GOT3 (cell line): ENCODE measurements at places on chromosomes 11 and 22.

DNA sequence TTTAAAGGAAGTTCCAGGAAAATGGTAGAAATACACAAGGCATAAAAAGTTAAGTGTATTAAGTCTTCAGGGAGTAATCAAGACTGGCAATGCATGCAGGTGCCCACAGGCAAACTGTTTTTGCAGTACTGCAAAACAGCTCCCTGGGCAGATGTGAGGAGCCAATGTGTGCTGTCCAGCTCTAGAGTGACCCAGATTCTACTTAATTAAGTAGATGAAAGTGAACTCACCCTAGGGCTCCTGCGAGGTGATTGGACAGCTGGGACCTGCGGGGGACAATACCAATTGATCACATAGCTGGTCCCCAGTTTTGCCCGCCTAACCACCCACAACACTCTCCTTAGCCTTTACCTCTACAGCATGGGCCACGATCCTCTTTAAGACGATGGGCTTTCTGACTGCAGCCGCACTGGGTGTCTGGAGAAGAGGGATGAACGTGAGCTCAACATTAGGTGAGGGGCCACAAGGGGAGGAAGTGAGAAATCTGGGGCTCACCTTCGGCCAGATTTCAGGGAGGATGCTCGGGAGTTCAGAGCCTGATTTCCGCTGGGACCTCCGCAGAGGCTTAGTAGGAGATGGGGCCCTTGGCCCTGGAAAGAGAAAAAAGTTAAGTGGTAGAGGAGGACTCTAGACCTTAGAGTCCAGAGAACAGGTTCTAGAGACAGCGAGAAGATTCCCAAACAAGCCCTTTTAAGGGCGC is 556 bp downstream of the CDCA5 start:
- no peak for DNase-seq

- no peak for DNase-seq
Measured at GRCh38 chr11:60338053-60338452, 11.0 kb downstream of the MS4A6E start.

DNA sequence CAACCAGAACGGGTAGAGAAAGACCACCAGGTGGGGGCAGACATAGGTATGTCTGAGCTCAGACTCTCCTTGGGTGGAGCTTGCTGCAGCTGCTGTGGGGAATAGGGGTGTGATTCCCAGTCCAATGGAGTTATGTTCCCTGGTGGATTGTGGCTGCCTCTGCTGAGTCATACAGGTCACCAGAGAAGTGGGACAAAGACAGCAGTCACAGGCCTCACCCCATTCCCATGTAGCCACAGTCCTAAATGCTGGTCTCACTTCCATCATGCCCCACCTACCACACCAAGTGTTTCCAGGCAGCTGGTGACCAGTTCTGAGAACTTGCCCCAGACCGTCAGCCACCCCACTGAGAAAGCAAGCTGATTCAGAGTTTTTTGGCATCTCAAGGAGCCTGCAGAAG is 17.5 kb downstream of the OR52E5 start:
- DNase-seq = no peak

DNA sequence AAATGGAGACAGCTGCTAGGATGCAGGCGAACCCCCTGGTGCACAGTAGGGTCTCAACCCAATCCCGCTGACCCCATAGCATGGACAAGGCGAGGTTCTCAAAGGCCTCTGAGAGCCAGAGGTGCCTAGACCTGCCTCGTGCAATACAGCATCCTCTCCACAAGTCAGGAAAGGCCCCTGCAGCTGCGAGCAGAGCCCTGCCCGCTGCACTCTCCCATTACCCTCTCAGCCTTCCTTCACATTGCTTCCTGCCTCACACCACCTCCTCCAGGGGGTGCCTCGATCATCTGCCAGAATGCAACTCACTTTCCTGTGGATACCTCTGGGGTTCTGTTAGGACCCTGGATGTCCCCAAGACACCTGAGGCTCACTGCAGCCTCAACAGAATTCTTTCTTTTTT is 42.8 kb upstream of the TCF20 start:
- DNase-seq = no peak

- no peak for DNase-seq
Measured at GRCh38 chr11:12172493-12173013, 62.2 kb downstream of the MICAL2 start.

- no peak for DNase-seq
Measured at GRCh38 chr11:61814247-61814957, 2.4 kb downstream of the FADS1 start.

- DNase-seq = no peak
Measured at GRCh38 chr11:74663315-74663714, 67.9 kb downstream of the CHRDL2 start.

GRCh38 chr11:87466223-87466622 is 428.5 kb downstream of the TMEM135 start:
- DNase-seq = no peak

- no peak for DNase-seq
Measured at GRCh38 chr11:63713766-63714165, 32.5 kb downstream of the RTN3 start.

DNA sequence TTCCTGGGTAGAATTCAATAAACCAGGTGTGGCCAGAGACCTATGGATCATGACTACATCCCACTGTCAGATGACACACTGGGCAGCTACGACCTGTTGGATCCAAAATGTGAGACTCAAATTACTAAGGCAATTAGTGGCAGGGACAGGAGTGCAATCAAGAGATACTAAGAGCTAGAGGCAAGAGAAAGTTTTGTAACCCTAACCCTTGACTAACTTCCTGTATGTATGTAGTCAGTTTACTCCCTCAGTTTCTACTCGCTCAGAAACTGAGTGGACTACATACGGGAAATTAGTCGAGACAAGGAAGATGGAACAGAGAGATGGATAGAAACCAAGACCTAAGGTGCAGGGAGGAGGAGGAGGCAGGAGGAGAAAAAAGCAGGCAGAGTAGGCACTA is 2.7 kb downstream of the CYB5R2 start:
- no peak for DNase-seq

GRCh38 chr11:74566146-74566960 is 26.0 kb upstream of the POLD3 start:
- DNase-seq = no peak

DNA sequence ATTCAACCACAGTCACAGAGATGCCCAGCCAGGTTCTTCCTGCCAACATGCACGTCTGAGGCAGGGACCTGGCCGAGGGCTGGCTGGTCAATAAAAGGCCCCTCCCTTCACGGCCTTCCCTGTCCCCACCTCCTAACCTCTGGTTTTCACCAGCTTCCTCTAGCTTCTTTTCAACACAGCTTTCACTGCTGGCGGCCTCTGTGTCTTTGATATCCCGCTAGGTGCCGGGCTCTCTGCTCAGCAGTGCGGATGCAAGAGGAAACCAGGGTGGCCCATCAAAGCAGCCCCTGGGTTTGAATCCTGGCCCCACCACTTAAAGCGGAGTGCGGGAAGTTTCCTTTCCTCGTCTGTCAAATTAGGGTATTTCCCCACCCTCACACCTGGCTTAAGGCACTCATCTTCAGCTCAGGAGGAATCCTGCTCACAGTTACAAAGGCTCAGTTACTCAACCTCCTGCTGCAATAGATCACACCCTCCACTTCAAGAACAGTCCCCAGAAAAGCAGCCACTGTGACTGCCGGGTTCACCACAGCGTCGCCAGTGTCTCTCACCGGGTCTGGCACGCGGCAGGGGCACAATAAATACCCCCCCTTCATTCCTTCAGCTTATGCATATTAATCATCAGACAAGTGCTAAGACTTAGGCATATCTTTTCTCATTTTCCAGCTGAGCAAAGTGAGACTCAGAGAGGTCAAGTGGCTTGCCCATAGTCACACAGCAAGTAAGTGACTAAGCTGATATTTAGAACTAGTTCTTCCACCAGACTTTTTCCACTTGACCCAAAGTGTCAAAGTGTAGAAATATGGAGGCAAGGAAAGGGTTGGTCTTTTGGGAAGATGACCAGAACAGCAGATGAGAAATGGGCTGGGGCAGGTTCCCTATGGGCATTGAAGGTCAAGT is 45.7 kb downstream of the TXN2 start:
- no peak for DNase-seq

GRCh38 chr22:35432228-35432905 is 32.4 kb downstream of the MCM5 start:
- DNase-seq = no peak

DNA sequence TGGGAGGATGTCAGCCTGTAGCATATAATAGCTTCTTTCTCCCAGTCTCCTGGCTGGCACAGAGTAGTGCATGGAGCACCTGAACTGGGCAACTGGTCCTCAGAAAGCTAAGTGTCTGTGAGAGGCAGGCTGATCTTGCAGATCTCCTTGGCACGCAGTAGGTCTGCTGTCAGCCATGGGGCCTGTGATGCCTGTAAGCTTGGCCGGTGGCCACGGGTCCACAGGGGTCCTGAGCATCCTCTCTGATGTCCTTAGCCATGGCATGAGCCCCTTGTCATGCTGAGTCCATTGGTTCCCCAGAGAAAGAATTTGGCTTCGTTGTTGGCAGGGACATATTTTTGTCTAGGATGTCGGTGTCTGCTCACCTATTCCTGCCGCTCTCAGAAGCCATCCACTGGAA is 25.0 kb downstream of the AMPD3 start:
- no peak for DNase-seq

DNA sequence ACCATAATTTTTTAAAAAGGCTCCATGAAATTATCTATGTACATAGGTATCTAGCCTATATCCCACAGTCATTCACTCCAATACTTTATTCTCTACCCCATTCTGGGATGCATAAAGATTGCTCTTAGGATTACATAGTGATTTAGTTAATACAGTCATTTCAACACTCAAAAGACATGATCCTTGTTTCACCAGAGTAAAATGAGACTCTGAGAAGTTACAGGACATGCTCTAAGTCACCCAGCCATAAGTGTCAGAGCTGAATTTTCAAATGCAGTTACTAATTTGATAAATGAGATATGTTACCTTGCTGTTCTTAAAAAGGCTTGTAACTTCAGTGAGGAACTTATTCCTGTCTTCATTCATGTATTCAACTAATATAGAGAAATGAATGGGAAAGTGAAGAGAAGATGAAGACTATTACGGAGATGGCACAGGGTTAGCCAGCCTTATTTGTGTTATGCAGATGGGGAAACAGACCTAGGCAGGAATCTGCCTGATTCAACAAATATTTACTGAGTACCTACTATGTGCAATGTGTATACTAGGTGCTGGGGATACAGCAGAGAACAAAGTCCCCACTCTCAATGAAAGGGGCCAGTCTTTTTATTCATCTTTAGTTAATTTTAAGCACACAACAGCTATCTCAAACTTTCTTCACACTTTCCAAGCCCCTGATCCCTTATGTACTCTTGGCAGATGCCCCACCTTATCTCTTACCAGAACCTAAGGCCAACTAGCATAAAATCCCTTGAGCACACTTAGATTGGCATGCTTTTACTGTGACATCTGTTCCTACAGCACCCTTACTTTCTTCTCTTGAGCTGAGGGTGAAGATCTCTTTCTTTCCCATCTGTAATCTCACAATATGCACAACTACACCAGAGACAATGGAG is 21.6 kb downstream of the MAPK1 start:
- no peak for DNase-seq

- no peak for DNase-seq
Measured at GRCh38 chr11:69037074-69037473, 11.7 kb upstream of the TPCN2 start.

- no peak for DNase-seq
Measured at GRCh38 chr11:82906236-82906635, 4.7 kb downstream of the DDIAS start.

GRCh38 chr11:64186492-64187165 is 658 bp downstream of the STIP1 start:
- no peak for DNase-seq

- no peak for DNase-seq
Measured at GRCh38 chr11:71164186-71164585, 88.2 kb downstream of the SHANK2 start.

DNA sequence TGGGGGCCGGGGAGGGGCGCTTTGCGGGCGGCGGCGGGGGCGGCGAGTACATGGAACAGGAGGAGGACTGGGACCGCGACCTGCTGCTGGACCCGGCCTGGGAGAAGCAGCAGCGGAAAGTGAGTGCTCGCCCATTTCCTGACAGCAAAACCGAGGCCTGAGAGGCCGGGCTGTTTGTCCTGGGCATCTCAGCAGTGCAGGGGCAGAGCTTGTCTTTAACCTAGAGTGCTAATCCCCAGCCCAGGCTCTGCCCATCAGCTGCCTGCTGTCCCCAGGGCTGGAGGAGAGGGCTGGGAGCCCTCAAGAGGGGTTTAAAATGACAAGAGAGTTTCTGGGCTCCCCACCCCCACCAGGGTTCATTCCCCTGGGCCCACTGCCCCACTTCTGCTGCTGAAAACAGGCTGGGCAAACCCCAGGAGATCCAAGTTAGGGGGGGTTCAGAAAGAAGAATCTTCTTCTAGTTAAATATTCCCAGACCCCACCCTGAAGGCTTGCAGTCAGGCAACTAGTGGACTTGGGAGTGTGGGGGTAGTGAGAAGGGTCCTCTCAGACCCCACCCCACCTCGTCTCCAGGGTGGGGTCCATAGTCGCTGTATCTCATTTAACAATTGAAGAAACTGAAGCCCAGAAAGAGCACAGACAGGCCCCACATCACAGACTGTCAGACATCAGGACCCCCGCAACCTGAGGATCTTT is 411 bp downstream of the ACTN3 start:
- DNase-seq = no peak

DNA sequence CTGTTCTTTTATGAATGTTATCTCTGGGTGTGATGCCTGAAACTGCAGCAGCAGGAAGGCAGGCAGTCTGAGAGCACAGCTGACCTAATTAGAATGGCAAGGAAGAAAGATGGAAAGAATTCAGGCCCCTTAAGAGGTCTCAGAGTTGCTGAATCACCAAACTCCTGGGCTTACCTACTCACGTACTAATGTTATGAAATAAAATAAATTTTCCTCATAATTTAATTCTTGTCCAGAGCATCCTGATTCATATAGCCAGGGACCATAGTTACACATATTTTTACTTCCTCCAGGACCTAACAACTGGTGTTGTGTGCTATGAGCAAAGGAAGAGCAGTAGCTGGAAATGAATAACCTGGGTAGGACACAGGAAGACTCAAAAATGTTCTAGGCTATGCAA is 41.9 kb downstream of the SNX19 start:
- DNase-seq = no peak

- DNase-seq = no peak
Measured at GRCh38 chr22:19819911-19820879, 34.5 kb downstream of the GNB1L start.

DNA sequence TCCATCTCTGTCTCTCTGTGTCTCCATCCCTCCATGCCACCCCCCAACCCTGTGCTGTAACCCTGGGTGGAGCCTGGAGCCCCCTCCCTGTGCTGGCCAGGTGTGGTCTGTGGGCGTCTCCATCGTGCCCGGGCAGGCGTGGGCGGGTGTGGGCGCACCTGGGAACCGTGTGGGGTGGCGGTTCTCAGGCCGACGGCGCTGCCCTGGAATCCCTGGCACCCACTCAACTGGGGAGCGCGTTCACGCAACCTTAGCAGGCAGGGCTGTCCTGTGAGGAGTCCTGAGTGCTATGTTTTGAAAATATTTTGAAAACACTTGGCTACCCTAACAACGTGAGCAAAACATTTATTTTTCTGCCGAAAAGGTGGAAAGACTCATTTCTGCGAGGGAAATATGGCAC is 4.7 kb downstream of the TNNT3 start:
- DNase-seq = no peak

DNA sequence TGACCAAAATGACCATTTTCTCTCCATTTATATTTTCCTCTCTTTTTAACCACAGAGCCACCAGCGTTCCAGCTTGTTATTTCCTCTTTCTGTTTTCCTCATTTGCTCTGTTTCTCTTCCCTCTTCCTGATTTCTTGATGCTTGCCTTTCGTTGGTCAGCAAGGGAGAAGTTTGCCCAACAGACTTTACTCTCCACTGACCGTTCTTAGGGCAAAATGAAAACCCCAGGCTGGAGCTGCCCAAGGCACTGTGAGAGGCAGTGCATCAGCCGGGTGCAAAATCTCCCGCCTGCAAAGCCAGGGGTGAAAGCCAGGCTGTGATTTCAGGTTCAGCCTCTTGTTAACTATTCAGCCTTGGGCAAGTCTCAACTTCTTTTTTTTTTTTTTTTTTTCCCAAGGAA is 26.1 kb upstream of the APLP2 start:
- no peak for DNase-seq
